ENCODE measurements at places on chromosomes 5 and 9.

DNA sequence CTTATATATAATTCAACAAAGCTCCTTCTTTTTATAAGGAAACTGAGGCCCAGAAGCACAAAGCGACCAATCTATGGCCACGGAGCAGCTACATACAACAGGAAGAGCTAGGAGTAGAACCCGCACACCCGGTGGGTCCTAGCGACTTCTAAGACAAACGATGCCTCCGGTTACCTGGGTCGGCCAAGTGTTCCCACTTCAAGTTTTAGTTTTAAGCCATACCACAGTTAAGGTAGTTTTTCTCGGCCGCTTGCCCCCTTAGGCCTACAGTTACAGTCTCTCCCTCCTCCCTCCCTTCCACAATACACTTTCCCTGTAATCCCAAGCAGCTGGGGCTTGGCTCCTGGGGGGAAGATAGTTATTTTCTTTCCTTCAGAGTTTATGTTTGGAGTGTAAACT is 533 bp downstream of the SREK1IP1 start:
- DNase-seq, result no peak

DNA sequence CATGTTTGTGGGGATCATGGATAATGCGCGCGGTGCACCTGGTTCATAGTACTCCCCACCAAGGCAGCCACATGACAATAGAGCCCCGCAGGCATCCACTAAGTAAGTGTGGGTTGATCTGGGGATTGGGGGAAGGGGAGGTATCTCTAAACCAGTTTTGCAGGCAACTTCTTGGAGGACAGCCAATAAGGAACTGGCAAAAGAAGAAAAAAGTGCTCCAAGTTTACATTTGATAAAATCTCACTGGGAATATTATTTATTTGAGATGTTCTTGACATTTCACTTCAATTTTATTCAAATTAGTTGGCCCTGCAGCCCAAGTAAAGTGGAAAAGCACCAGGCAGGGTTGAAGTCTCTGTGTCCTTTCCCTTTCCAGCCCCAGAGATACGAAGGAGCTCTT is 8.5 kb downstream of the FBP1 start:
- DNase-seq, result no peak

GRCh38 chr9:135968083-135968476 is 6.9 kb upstream of the UBAC1 start:
- DNase-seq, result no peak

GRCh38 chr9:6959270-6960000 is 201.7 kb downstream of the KDM4C start:
- DNase-seq, result no peak

- DNase-seq, result no peak
These were observed 17.6 kb upstream of the MATR3 start for GRCh38 chr5:139275956-139276355.

GRCh38 chr5:569868-570361 is 42.2 kb upstream of the CEP72 start:
- no peak for DNase-seq

GRCh38 chr5:158175934-158176481 is 317.1 kb upstream of the CLINT1 start:
- DNase-seq, result no peak

- DNase-seq, result no peak
These were observed 15.9 kb downstream of the ETF1 start for GRCh38 chr5:138527170-138527569.

DNA sequence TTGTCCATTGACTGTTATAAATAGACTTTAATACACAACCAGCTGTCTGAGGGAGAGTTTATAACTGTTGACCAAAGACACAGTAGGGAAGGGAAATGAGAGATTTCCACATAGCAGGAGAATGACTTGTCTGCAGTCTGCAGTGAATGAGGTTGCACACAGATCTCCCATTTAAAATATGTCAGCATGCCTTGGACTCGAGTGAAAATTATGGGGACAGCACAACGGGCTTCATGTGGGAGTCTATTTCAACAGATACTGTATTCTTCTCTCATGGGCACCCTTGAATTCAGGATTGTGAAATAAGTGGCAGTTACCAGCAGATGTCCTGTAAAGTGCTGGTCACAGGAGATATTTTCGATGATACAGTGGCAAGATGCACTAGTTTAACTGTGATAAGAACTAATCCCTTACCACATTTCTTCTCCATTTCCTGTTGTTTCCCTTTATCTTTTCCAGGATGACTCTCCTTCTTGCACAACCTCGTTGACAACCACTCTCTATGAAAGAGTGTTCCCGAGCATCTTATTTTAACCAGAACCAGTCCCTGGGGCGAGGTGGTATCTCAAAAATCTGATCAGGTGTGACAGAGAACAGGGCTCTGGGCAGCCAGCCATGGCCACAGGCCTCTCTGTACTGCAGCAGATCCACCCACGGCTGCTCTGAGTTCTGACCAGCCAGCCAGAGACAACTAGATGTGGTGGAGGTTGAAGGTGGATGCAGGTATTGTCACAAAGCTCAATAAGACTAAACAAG is 51.5 kb upstream of the MAP3K1 start:
- no peak for DNase-seq

DNA sequence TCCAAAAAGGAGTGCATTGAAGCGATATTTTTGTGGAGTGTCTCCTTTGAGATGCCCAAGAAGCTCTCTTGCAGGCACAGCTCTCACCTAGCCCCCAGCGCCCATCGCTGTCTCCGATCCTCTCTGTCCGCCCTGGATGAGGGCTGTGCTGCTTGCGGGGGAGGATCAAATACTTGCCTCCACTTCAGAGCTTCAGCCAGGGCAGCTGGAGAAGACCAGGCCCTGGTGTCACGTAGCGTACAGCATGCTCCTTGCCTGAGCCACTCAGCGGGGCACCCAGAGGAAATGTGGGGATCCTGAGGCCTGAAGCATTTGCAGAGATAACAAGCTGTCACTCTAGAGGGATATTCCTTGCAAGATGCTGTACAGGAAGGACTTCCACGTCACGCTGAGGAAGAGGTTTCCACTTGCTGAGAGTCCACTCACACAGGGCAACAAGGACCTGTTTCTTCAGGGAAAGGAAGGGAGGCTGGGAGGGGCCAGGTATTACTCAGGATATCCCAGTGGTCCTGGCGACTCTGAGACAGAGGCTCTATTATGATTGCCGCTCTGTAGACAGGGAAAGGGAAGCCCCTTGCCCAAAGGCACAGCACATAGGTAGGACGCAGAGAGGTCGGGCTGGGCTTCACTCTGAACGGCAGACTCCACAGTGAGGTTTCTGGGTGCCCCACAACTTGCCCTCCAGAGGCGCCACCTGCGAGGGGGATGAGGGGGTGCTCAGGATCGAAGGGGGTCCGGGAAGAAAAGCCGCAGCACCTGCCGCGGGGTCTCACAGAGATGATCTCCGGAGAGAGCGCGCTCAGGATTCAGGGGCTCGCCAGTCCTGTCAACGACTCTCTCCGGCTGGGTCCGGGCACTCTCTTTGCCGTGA is 64.0 kb downstream of the CRB2 start:
- DNase-seq, result no peak

DNA sequence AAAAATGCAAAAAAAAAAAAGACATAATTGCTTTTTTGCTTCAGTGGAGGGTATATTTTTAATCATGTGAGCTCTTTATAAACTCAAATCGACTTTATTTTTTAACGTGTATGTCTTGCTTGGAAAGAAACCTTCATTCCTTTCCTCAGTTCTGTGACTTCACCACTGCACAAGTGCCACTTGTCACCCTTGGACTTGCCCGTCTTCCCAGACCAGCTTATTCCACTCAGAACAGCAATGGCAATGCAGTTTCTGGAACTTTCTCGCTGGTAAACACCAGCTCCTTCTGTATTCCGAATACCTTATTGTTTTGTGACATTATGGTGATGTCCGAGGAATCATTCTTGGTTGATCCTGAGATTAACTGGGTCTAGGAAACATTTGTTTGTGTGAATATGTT is 440.5 kb upstream of the ADAMTS16 start:
- no peak for DNase-seq

DNA sequence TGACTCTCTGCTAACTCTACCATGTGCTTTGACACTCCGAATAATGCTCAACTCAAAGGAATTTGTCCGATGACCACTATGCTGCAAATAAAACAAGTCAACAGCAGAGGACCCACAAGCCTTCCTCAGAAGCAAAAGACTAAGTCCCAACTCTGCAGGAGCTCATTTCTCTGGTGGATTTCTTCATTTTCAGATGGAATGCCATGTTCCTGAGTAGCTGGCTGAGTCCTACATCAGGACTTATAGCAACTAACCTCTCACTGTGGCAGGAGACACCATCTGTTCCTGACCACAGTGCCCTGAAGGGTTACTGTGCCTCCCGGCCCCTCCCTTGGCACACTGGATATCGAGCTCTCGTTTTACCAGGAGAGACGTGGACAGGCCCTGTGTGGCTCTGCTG is 20.8 kb downstream of the LHFPL2 start:
- DNase-seq, result no peak

- DNase-seq, result no peak
These were observed 4.9 kb downstream of the EXOSC2 start for GRCh38 chr9:130698514-130698913.

- DNase-seq, result no peak
These were observed 23.1 kb upstream of the FGF10 start for GRCh38 chr5:44412286-44412685.

GRCh38 chr5:149324641-149325040 is 20.7 kb upstream of the GRPEL2 start:
- DNase-seq, result no peak

DNA sequence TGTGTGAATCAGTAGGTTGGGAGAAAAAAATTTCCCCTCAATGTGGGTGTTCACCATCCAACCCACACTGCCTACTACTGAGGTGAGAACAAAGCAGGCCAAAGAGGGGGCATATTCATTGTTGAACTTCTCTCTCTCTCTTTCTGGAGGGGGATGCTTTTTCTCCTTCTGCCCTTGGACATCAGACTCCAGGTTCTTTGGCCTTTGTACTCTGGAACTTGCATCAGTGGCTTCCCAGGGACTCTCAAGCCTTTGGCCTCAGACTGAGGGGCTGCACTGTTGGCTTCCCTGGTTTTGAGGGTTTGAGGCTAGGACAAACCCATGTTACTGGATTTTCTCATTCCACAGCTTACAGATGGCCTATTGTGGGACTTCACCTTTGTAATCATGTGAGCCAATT is 417.2 kb downstream of the ELAVL2 start:
- DNase-seq, result no peak

- DNase-seq, result no peak
These were observed 11.2 kb downstream of the CHSY3 start for GRCh38 chr5:129915415-129915814.

GRCh38 chr9:93207326-93207814 is 23.4 kb downstream of the WNK2 start:
- DNase-seq, result no peak

- DNase-seq, result no peak
These were observed 237.0 kb downstream of the KIF4B start for GRCh38 chr5:155250596-155250995.

DNA sequence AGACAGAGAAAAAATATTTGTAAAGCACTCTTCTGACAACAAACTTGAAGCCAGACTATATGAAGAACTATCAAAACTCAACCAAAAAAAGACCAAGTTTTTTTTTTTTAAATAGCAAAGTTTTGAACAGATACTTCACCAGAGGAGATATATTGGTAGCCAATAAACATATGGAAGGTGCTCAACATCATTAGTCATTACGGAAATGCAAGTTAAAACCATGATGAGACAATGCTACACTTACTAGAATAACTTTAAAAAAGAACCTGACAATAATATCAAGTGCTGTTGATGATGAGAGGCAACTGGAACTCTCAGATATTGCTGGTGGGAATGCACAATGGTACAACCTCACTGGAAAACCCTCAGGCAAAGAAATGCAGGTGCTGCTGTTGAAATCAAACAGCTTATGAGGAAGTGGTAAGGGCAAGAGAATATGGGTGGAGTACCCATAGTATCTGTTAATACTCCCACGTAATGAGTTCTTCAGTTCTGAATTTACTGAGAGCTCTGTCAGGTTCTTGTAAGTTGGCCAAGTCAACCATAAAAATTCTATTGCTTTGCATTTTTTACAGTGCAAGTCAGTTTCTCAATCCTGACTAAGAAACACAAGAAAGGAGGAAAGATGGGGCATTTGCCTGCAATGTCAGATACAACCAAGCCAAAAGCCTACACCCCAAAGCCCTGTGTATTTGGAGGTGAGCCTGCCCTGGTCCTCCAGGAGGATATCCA is 87.3 kb upstream of the GNAQ start:
- DNase-seq, result peak; percentile 40

DNA sequence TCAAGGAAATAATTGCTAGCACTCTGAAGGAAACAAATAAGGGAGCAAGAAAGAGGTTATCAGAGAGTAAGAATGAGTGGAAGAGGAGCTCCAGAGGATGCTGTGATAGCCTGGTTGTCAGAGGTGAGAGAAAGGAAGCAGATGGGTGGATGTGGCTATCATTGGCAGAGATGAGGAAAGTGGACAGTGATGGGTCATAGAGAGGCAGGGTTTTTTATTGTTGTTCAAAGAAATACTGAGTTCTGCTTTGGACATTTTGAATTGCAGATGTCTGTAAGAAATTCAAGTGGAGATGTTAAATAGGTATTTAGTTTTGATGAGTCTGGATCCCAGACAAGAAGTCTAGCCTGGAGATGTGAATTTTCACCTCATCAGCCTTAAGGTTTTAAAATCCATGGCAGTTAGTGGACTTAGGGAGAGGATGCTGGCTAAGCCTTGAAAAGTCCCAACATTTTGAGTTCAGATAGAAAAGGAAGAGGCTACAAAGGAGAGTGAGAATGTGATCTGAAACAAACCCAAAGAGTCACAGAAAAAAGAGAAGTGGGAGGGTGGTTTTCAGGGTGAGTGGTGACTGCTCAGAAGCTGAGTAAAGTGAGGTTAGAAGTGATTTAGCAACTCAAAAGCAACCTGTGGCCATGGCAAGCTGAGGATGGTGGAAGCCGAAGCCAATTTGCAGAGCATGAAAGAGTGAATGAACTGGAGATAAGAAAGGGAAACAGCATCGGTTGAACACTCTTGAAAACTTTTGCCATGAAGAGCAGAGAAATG is 50.4 kb downstream of the PPIC start:
- DNase-seq, result no peak

- no peak for DNase-seq
These were observed 2.1 kb downstream of the PAPPA start for GRCh38 chr9:116155698-116156039.

DNA sequence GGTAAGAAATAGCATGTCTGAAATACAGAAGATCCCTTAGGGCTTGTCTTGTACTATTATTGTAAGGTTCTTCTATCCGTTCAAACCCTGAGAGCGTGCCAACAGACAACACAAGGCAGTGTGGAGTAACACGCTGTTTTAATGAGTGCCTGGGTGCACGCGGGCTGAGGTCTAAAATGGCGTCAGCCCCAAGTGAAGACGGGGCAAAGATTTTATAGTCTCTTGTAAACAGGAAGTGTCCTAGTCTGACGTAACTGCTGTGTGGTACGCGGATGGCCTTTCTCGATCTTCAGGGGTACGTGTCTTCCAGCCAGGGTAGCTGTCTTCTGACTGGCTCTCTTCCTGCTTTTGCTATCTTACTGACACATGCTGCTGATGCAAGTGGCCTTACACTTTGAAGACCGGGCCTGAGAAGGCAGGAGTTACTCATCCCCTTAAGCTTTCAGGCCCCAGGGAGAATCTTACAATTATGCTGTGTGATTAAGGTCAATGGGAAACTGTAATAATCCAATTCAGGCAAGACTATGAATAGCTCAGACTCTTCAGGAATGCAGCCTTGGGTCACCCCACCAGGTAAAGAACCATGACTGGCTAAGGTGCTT is 1812.0 kb upstream of the CDH9 start:
- DNase-seq, result no peak

- no peak for DNase-seq
These were observed 1.5 kb downstream of the RXRA start for GRCh38 chr9:134327671-134328231.

GRCh38 chr9:27527702-27528075 is 1.9 kb downstream of the MOB3B start:
- DNase-seq, result no peak

GRCh38 chr9:14935964-14936363 is 25.7 kb upstream of the FREM1 start:
- no peak for DNase-seq

GRCh38 chr5:135868681-135869080 is 27.0 kb downstream of the IL9 start:
- DNase-seq, result no peak

Measured in CD4-positive, alpha-beta T cell treated with Interleukin-10 for 1 hour (primary cell).